Inflammatory macrophage treated with lipopolysaccharide for 1 hour (primary cell): ENCODE measurements at places on chromosomes 16 and 17.

GRCh38 chr17:62727916-62728672 is 80.0 kb downstream of the MARCHF10 start:
- DNase-seq, result no peak

- DNase-seq, result no peak
Observed at GRCh38 chr17:55454906-55455474, 33.4 kb upstream of the MMD start.

- peak; percentile 28 for DNase-seq
Observed at GRCh38 chr17:11986942-11987329, 10.3 kb downstream of the ZNF18 start.

DNA sequence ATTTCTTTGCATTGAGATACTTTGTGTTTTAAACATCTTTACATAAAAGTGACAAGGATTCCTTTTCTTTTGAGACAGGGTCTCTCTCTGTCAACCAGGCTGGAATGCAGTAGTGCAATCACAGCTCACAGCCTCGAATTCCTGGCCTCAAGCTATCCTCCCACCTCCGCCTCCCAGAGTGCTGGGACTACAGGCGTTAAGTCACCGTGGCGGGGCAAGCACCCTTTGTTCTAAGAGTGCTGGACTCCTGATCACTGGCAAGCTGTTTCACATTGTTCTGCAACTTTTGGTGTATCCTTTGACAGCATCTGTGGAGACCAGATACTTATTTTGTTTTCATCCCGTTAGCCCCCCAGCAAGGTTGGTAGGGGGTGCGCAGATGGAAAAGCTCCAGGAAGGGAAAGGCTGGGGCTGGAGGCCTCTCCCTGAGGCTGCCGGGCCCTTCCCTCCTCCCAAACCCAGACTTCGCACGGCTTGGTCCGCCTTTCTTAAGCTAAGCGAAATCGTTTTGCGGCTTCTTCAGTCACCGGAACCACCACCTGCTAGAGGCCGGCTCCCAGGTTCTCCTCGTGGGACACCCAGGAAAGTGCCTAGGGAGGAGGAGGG is 1.1 kb downstream of the ST6GALNAC2 start:
- no peak for DNase-seq

DNA sequence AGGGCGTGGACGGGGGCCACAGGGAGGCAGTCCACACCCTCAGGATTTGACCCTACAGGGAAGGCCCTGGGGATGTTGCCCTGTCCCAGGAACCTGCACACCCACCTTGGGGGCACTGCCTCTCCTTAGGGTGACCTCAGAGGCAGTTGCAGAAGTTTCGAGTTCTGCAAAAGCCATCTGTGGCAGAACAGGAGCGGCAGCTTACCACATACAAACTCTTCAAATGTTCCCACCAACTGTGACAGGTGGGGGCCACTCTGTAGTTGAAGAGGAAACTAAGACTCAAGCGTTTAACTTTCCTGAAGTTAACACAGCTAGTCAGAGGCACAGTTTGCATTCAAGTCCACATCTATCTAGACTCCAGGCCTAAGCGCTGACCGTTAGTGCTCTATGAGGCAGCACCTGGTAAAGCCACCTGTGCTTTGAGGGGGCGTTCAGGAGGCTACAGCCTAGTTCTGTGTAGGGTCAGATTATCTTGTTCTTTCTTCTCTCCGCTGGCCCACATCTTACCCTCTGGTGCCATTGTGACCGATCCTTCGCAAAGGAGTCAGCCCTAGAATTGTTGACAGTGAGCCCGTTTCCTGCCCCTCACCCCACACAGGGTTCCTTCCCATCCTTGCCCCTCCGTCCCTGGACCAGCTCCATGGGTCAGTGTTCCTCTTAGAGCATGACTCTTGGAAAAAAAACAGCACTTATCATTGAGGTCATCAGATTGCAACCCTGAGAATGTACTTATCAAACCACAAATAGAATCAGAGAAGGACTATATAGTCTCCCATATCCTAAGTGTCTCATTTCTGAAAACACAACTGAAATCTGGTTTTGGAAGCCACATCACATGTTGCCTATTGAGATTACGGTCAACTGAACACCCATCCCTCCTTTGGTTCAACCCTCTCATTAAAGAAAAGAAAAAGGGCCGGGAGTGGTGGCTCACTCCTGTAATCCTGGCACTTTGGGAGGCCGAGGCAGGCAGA is 45.4 kb downstream of the CDH1 start:
- DNase-seq, result no peak

DNA sequence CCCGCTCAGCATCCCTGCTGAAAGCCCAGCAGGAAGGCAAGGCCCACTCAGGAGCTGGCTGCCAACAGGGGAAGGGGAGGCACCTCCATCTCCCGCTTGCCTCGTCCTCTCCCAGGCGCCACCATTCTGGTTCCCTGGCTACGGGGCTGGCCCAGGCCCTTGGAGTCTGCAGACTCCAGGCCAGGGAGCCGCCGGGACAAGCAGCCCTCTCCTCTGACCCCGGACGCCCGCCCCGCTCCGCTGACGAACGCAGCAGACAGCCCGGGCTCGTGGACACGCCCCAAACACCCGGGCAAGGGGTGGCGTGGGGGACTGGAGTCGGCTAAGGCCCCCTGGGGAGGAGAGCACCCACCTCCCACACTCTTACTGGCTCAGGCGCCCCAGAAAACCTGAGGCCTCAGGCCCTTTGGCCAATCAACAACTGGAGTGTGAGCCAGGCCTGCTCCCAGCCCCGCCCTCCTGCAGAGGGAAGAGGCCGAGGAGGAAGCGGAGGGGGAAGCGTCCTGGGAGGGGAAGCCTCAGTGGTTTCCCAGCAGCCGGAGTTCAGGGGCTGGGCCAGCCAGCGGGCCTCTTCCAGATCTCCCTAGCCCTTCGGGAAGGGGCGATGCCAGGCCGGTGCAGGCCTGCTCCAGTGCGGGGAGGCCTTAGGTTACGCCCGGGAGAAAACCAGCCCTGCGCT is 4.2 kb downstream of the MNT start:
- peak; percentile 95 for DNase-seq

- no peak for DNase-seq
Observed at GRCh38 chr16:56493126-56493525, 26.7 kb downstream of the BBS2 start.

DNA sequence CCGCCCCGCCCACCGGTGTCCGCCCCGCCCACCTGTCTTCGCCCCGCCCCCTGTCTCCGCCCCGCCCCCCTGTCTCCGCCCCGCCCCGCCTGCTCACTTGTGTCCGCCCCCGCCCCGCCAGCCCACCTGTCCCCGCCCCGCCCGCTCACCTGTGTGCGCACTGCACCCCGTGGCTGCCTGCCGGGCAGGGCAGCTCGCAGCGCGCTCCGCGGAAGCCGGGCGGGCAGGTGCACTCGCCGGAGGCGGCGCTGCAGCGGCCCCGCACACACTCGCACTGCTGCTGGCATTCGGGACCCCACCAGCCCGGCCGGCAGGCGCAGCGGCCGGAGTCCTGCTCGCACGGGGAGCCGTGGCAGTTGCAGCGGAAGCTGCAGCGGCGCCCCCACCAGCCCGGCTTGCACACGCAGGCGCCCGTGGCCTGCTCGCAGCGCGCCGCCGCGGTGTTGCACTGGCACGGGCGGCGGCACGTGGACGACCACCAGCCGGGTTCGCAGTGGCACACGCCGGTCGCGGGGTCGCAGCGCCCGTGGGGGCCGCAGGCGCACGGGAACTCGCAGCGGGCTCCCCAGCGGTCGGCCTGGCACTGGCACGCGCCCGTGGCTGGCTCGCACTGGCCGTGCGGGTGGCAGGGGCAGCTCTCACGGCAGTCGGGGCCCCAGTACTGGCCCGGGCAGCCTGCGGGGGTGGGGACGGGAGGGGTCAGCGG is 2.1 kb downstream of the SCARF1 start:
- DNase-seq, result no peak

DNA sequence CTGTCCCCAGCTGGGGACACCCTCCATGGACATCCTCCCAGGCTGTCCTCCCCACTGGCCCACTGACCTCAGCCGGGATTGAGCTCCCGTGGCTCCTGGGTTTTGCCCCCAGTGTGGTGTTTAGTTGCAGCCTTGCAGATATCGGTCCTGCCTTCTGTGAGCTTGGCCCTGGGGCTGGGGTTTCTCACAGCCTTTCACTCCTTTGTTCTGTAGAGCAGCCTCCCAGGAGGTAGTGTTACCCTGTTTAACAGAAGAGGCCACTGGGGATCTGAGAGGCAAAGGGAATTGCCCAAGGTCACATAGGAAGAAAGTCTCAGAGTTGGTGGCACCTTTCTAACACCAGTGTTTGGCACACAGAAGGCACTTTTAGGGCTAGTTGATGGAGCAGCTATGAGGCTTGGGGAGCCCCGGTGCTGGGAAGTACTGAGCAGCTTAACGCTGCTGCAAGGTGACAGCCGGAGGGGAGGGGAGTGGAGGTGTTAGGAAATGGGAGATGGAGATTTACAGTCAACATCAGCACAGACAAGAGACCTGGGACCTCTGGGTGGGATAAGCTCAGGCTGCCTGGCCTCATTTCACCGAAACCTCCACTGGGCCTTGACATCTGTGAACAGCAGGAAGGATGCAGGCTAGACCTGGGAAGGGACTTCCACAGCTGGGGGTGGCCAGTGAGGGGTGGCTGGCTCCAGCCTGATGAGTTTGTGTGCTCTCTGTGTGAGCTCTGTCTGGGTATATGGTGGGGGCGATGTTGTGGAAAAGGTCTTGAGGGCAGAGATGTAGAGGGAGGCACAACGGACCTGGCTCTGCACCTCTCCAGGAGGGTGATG is 26.1 kb downstream of the CACNA1G start:
- no peak for DNase-seq

- no peak for DNase-seq
Observed at GRCh38 chr16:88022076-88023042, 71.1 kb downstream of the BANP start.

DNA sequence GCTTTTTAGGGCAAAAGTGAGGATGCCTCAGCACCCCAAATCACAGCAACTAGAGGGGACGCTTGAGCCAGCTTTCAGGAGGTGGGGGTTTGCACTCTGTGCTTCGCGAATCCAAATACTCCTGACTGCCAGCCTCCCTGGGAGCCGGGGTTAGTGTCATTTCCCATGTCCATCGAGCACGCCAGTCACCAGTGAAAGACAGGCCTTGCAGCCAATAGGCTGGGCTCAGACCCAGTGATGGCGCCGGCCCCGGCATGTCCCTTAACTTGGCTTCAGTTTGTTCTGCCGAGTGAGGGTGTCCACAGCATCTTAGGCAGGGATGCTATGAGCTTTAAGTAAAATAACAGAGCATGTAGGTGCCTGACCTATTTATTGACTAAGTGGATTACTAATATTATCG is 50.9 kb upstream of the CDC42EP4 start:
- DNase-seq, result no peak

DNA sequence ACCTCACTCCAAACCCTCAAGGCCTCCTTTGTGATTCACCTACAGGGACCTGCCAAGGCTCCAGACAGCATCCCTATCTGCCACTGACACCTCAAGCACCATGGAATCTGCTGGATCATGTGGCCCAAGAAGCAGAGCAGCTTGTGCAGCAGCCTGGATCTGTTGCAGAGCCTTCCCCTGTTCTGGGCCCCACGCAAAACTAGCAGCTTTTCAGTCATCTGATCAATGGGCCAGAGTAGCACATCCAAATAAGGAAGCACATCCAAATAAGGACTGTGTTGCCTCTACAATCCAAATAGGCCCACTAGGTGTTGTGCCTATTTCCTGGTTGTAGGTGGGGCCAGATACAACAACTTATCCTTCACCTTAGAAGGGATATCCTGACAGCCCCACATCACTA is 97.1 kb upstream of the GNAO1 start:
- no peak for DNase-seq

DNA sequence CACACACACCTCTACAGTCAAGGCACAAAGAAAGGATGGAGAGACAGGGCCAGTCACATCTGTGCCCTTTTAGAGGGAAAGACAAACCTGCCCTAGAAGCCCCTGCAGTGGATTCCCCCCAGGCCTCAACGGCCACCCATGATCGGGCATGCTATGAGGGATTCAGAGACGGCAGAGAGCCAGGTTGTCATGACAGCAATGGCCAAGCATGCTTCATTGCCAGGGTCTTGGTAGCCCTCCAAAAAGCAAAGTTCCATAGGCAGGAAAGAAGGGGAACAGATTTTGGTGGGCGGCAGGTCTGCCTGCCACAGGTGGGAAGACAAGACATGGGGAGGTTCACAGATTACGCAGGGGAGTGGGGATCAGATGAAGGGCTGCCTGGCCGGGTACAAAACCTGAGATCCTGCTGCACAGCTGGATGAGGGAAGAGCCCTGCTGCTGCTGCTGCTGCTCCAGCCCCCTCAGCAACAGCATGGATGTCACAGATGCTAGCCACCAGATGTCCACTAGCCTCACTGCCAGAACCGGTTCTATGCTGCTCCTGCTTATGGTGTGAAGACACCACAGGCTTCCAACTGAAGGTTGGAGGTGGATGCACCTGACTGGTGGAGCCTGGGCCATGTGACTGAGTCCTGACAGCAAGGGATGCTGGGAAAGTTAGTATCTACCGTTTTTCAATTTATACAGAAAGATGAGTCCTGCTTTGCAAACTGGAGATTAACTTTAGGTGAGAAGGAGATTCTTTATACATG is 17.8 kb downstream of the ACTG1 start:
- no peak for DNase-seq

- peak; percentile 17 for DNase-seq
Observed at GRCh38 chr16:1963806-1964505, 670 bp downstream of the RPS2 start.

DNA sequence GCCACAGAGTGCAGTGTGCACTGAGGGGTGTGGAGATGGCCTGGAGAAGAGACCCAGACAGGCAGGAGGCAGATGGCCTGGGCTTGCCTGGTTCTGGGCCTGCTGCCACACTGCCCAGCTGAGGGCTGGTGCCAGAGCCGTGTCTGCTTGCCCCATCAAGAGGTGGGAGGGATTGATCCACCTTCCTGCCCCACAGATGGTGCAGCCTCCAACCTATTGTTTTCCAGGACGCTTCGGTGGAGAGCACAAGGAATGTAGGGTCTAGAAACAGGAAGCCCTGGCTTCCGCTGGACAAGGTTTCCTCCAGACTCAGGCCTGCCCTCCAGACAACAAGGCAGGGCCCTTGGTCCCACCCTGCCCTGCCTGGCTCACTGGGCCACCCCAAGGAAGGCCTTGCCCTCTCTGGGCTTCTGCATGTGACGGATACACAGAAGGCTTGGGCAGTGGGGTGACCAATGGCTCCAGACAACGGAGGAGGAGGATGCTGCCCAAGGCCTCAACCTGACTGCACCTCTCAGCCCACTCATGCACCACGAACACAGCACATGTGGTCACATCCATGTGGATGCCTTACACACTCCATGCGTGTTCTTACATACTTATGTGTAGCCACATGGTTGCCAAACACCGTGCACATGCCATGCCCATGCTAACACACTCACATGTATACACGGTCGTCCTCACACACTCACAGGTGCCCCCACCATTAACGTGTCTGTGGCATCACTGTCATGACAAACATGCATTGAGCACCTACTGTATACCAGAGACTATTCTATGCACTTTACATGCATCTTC is 6.5 kb upstream of the CDH5 start:
- no peak for DNase-seq

- no peak for DNase-seq
Observed at GRCh38 chr17:71458322-71458721, 662.5 kb upstream of the SOX9 start.

DNA sequence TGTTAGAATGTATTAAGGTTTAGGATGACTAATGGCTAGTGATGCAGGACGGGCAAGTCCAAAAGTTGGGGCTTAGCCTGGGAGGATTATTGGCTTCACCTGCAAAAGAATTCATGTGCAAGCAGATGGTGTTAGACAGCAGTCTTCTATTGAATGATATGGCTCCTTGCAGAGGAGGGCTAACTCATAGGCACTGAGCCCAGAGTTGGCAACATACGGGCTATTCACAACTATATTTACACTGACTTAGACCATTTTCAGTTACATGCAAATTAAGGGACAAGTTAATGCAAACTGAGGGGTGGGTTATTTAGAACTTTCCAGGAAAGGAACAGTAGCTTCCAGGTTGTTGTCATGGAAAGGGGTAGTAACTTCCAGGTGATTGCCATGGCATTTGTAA is 1017.1 kb upstream of the EEF2KMT start:
- DNase-seq, result no peak

- DNase-seq, result no peak
Observed at GRCh38 chr17:83144421-83145357, 65.3 kb downstream of the METRNL start.
